ENCODE measurements at places on chromosomes 7 and 10.

DNA sequence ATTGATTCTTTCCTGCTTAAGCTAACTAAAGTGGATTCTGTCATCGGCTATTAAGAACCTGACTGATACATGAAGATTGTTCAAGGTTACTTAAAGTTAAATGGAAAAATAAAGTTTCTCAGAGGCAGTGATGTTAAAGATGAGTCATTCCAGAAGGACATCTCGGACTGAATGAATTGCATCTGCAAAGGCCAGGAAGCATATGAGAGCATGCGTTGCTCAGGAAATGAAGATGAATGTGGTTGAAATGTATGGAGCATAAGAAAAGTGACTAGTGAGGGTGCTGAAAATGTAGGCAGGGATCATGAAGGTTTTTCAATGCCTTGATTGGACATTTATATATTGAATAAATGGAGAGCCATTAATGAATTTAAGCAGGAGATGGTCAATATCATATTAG is 133.9 kb upstream of the GHITM start:
- no peak for DNase-seq

DNA sequence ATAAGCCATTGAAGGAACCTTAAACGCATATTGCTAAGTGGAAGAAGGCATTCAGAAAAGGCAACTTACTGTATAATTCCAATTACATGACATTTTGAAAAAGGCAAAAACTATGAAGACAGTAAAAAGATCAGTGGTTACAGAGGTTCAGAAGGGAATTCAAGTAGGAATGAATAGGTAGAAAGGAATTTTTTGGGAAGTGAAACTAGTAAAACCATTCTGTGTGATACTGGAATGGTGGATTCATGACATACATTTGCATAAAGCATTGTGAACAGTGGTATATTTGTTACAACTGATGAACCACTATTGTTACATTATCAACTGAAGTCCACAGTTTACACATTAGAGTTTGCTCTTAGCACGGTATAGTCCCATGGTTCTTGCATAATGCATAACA is 114.2 kb upstream of the GPR22 start:
- DNase-seq = no peak

DNA sequence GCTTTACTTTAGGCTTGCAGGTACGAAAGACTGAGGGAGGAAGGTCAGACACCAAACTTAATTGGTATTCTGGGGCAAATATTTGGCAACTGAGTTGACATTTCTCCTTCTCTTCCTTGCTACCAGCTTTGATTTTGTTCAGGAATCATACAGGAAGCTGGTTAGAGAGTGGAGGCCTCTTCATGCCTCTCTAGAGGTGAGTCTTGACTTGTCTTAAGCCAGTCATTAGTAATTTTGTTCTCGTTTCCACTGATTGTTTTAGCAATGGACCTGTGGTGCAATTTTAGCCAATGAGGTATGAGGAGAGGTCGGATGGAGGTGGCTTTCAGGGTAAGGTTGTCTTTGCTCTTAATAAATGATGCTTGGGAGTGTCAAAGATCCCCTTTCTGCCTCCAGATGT is 2.4 kb upstream of the RP9 start:
- no peak for DNase-seq

- DNase-seq = no peak
Measured at GRCh38 chr10:104824380-104825006, 183.4 kb downstream of the SORCS3 start.

GRCh38 chr10:78772486-78772885 is 296.3 kb upstream of the ZMIZ1 start:
- no peak for DNase-seq

DNA sequence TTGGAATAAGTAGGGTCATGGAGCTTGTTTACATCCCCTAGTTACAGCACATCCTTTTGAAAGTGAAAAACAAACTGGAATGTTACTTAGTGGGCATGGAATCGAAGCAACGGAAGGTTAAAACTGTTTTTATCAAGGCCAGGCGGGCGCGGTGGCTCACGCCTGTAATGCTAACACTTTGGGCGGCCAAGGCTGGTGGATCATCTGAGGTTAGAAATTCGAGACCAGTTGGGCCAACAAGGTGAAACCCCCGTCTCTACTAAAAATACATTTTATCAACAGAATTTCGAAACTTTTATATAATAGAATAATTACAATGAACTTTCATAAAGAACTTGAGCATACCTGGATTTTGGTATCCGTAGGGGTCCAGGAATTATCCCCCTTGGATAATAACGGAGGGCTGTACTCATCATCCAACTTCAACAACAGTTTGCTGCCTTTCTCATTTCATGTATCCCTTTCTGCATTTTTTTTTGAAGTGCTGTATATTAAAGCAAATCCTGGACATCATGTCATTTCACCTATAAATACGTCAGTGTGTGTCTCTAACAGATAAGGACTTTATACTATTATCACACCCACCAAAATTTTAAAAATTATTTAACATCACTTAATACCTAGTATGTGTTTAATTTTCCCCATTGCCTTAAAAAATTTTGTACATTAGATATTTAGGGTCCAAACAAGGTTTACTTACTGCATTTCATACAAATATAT is 1.3 kb upstream of the TMED4 start:
- DNase-seq = no peak

GRCh38 chr10:9035355-9035754 is 980.9 kb downstream of the GATA3 start:
- no peak for DNase-seq

DNA sequence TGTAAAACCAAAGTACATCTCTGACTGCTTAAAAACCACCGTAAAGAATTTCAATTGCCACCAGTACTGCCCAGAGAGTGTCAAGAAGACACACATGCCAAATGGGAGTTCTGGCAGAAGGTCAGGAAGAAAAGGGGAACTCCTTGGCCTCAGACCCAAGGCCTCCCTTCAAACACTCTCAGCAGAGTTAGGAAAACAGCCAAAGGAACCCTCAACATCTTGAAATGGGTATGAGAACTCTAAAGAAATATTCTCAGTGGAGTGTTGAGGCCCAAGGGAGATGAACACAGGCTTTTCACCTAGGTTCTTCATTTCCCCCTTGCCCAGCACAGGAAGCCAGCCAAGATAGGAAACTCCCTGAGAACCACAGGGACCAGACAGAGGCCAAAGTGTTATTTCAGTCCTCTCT is 96.1 kb upstream of the ASAH2 start:
- no peak for DNase-seq

GRCh38 chr7:134165252-134165651 is 38.1 kb downstream of the LRGUK start:
- DNase-seq = no peak

GRCh38 chr7:70720191-70720873 is 411.6 kb upstream of the GALNT17 start:
- no peak for DNase-seq

GRCh38 chr10:126216632-126216961 is 171.7 kb downstream of the ADAM12 start:
- DNase-seq = no peak

- no peak for DNase-seq
Measured at GRCh38 chr7:120442838-120443237, 169.9 kb downstream of the KCND2 start.

- DNase-seq = no peak
Measured at GRCh38 chr10:97089209-97089870, 96.4 kb downstream of the SLIT1 start.

- no peak for DNase-seq
Measured at GRCh38 chr7:25908154-25908949, 243.6 kb upstream of the NFE2L3 start.

DNA sequence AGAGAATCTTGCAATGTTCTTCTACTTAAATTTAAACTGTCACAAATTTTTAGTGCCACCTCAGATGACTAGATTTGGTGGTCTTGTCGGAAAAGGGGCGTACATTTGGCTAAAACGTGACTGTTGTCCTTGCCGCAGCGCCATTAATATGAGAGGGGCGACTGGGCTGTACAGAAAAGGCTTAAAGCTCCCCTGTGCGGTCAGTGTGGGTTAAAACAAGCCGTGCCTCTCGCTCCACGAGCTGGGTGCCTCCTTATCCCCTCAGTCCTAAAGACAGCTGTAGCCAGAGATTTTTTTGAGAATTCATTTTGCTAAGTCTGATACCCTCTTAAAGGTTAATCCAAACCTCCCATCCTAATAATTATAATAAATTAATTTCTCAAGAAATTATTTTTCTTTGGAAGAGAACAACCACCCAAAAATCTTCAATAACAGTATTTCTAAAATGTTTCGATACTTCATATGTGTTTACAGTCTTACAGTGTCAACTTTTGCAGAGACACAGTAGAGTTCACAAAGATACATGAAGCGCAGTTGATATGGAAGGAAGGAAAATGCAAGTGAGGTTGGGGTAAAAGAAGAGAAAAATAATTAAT is 68.6 kb downstream of the C7orf25 start:
- DNase-seq = peak; percentile 39

GRCh38 chr7:7790041-7790741 is 71.8 kb upstream of the RPA3 start:
- DNase-seq = no peak

GRCh38 chr7:29935111-29935510 is 54.5 kb downstream of the SCRN1 start:
- no peak for DNase-seq

GRCh38 chr7:7653593-7654187 is 13.1 kb downstream of the UMAD1 start:
- no peak for DNase-seq

DNA sequence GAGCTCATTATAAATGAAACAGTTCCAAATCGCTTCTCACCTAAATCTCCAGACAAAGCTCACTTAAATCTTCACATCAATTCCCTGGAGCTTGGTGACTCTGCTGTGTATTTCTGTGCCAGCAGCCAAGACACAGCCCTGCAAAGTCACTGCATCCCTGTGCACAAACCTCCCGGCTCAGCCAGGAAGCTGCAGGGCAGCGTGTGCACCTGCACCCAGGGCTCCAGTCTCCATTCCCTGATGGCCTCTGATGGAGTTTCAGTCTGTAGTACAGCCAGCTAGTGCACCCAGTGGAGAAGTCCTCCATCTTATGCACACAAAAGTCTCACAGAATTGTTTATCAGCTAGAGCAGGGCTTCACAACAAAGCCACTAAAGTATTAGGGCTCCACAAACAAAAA is 51.1 kb upstream of the PRSS58 start:
- no peak for DNase-seq

DNA sequence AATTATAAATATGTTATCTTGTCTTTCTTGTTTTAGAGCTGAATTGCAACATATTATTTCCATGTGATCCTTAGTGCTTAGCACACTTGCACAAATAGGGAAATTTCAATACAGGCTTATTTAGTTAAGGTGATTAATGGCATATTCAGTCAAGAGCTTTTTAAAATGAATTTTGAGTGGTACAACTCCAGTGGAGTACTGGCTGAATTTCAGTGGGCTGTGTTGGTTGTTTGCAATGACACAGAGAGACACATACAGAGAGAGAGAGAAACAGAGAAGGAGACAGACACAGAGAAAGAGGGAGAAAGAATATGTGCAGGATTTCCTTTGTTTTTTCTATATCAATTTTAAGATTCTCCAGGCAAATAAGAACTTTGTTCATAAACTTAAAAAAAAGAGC is 766.9 kb downstream of the DNAJB9 start:
- no peak for DNase-seq

DNA sequence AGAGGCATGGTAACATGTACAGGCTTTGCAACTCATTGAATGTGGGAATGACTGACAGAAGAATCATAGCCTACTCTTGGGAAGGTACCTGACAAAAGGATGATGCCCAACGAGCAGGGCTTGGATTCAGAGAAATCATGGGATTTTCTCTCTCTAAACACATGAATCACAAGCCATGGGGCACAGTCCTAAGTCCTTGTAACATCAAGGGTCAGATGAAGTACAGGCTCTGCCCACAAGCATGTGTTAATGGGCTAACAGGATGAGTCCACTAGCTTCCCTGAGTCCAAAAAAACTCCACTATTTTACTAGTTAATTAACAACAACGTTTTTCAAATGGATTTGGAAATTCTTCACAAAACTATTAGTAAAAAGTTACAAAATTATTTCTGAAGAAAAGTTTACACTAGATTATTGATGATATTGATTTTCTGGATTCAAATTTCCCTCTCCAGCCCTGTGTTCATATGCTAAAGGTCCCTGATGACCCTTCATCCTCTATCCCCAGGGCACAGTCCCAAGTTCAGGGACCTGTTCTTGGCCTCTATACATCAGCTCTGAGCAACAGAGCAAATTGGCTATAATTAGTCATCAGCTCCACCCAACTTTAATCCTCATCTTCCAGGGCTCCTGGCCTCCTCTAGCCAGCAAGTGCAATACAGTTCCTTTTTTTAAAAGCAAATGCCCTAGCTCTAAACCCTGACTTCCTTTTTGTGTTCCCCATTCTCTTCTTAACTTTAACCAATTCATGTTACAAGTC is 99.8 kb downstream of the GSAP start:
- DNase-seq = no peak

GRCh38 chr7:96709381-96710228 is at the start of gene SEM1:
SEM1 (minus strand) TSS chr7:96709846; CDS start chr7:96709763, 83 bp downstream.
- DNase-seq = peak; percentile 89

- DNase-seq = no peak
Measured at GRCh38 chr7:121494516-121494915, 98.4 kb upstream of the FAM3C start.

DNA sequence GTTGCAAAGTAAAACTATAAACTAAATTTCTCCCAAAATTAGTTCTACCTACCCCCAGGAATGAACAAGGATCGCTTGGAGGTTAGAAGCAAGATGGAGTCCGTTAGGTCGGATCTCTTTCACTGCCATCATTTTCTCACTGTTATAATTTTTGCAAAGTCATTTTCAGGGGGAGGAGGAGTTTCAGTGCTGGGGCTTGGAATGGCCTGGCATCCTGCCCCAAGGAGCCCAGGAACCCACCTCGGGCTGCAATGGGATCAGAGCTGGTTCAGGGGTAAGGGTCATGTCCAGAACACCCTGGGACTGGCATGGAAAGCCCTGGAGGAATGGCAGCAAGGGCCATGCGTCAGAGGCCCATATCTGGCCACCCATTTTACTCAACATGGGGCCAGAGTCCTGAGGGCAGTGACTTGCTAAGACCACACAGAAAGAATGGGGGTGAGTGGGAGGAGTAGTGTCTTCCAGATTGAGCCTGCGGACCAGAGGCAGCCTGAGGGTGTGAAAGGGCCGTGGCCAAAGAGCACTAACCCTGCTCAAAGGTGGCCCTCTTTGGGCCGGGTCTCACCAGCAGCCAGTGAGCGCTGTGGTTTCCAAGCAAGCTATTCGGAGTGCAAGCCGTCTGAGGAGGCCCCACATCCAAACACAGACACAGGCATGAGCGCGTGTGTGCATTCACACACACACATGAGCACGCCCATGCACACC is 31.8 kb downstream of the GPRIN2 start:
- DNase-seq = no peak

- DNase-seq = no peak
Measured at GRCh38 chr7:27188386-27189294, 3.6 kb upstream of the HOXA11 start.

DNA sequence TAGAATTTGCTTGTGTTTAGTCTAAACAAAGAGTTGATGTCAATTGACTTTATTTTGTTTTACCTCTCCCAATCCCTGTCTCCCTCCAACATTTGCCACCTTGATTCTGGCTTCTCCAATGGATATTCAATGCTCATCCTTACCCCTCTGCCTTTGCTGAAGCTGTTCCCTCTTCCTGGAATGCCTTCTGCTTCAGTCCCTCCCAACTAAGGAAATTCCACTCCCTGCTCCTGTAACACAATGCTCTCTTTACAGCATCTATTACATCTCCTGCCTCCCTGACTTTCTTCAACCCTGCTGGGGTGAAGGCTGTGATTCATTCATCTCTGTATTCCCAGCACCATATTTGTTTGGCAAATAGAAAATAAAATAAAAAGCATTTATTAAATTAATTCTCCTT is 34.5 kb upstream of the TAC1 start:
- no peak for DNase-seq
